A549 treated with DMSO at 1 μM for 4 hours (cell line): ENCODE measurements at places on chromosomes 6 and 20. TPM values are rescaled to one million over a fixed set of nuclear protein-coding genes. Genes with fewer than 3 reads are reported as not detected.

MYL9 gene
- total RNA-seq: 14.6 to 24.4 TPM (median 20.7 TPM) in 5 replicates

BHLHE23 gene
- not detected in 5 replicates for total RNA-seq

DSTN gene
- total RNA-seq: 646 to 804 TPM (median 743 TPM) in 5 replicates

MYBL2 gene
- total RNA-seq: 72.5 to 89.3 TPM (median 78.9 TPM) in 5 replicates

ZNF831 gene
- total RNA-seq: not detected in 5 replicates

COL12A1 gene
- total RNA-seq: 5.0 to 7.4 TPM (median 6.6 TPM) in 5 replicates

ME1 gene
- total RNA-seq: 41.2 to 49.7 TPM (median 44.9 TPM) in 5 replicates

EPHA7 gene
- 0.04 to 0.16 TPM (median 0.11 TPM) in 5 replicates for total RNA-seq

PLA2G7 gene
- 0.05 TPM in 1 of 5 replicates, not detected in the others for total RNA-seq

STX16 gene
- 35.0 to 38.0 TPM (median 36.5 TPM) in 5 replicates for total RNA-seq

KHDC1L gene
- 0.20 to 0.81 TPM (median 0.35 TPM) in 4 of 5 replicates, not detected in the other for total RNA-seq

BPIFB1 gene
- total RNA-seq: 0.12 to 0.14 TPM in 2 of 5 replicates, not detected in the others

DCDC2 gene
- 3.3 to 4.1 TPM (median 3.8 TPM) in 5 replicates for total RNA-seq

CRISP3 gene
- not detected in 5 replicates for total RNA-seq

HLA-DOB gene
- total RNA-seq: 0.07 to 0.30 TPM (median 0.16 TPM) in 4 of 5 replicates, not detected in the other

XKR7 gene
- total RNA-seq: 0.01 to 0.04 TPM (median 0.02 TPM) in 5 replicates

ADGRF4 gene
- 6.8 to 8.8 TPM (median 7.2 TPM) in 5 replicates for total RNA-seq

F13A1 gene
- not detected in 5 replicates for total RNA-seq

SOD2 gene
- 167 to 225 TPM (median 201 TPM) in 5 replicates for total RNA-seq

MMP24OS gene
- total RNA-seq: 52.7 to 82.4 TPM (median 71.4 TPM) in 5 replicates

FAM217A gene
- total RNA-seq: not detected in 5 replicates

SH3BGRL2 gene
- 0.25 to 0.39 TPM (median 0.29 TPM) in 5 replicates for total RNA-seq

LAMP5 gene
- total RNA-seq: 0.05 TPM in 1 of 5 replicates, not detected in the others

HTR1E gene
- total RNA-seq: not detected in 5 replicates

ECT2L gene
- total RNA-seq: not detected in 5 replicates

PAX1 gene
- total RNA-seq: 0.05 TPM in 1 of 5 replicates, not detected in the others

RGS17 gene
- 5.4 to 8.7 TPM (median 7.6 TPM) in 5 replicates for total RNA-seq

CLIC1 gene
- 490 to 521 TPM (median 507 TPM) in 5 replicates for total RNA-seq

NANP gene
- total RNA-seq: 8.1 to 10.3 TPM (median 9.3 TPM) in 5 replicates

OR2H2 gene
- total RNA-seq: not detected in 5 replicates

MOG gene
- not detected in 5 replicates for total RNA-seq

LY6G6D gene
- total RNA-seq: not detected in 5 replicates

CD164 gene
- 87.3 to 130 TPM (median 110 TPM) in 5 replicates for total RNA-seq

ULBP1 gene
- 0.84 to 1.1 TPM (median 1.0 TPM) in 5 replicates for total RNA-seq

PACSIN1 gene
- total RNA-seq: 0.04 to 0.14 TPM (median 0.06 TPM) in 5 replicates

POPDC3 gene
- total RNA-seq: 27.8 to 31.2 TPM (median 30.3 TPM) in 5 replicates

SLPI gene
- 9.1 to 13.4 TPM (median 11.7 TPM) in 5 replicates for total RNA-seq

KCNQ2 gene
- total RNA-seq: 0.47 to 0.86 TPM (median 0.75 TPM) in 5 replicates

PRR18 gene
- total RNA-seq: 0.07 to 0.33 TPM (median 0.07 TPM) in 5 replicates

CST2 gene
- 0.14 to 0.52 TPM (median 0.28 TPM) in 3 of 5 replicates, not detected in the others for total RNA-seq
